Stimulated activated CD4-positive, alpha-beta T cell treated with anti-CD3 and anti-CD28 coated beads, Interleukin-1b, Interleukin-23, amount 100 ng/mL, for 1 hour (primary cell): ENCODE measurements at places on chromosomes 4 and X.

GRCh38 chrX:15946783-15947580, 92.4 kb upstream of the AP1S2 start:
- DNase-seq = no peak

GRCh38 chr4:90757534-90758060, 630.4 kb downstream of the CCSER1 start:
- no peak for DNase-seq

- DNase-seq = no peak
Observed at GRCh38 chr4:7165874-7166201, 26.5 kb upstream of the SORCS2 start.

- no peak for DNase-seq
Observed at GRCh38 chr4:107125496-107125895, 89.4 kb upstream of the DKK2 start.

DNA sequence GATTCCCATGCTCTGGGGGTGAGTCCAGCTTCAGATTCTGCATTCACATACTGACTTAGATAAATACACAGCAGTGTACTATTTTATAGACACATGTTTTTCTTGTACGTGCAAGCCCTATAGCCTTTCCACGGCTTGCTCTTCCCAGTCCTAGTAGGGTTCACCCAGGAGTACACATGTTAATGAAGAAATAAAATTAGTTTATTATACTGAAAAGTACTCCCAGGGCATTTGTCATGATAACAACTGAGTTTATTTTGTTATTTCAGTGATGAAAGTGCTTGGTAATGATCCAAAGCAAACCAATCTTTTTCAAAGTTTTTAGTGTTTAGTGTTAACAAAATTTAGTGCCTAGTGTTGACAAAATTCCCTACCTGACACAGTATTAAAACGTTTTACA, 21.3 kb downstream of the MAPK10 start:
- DNase-seq = no peak

- DNase-seq = no peak
Observed at GRCh38 chrX:23783589-23784469, 856 bp downstream of the SAT1 start.

DNA sequence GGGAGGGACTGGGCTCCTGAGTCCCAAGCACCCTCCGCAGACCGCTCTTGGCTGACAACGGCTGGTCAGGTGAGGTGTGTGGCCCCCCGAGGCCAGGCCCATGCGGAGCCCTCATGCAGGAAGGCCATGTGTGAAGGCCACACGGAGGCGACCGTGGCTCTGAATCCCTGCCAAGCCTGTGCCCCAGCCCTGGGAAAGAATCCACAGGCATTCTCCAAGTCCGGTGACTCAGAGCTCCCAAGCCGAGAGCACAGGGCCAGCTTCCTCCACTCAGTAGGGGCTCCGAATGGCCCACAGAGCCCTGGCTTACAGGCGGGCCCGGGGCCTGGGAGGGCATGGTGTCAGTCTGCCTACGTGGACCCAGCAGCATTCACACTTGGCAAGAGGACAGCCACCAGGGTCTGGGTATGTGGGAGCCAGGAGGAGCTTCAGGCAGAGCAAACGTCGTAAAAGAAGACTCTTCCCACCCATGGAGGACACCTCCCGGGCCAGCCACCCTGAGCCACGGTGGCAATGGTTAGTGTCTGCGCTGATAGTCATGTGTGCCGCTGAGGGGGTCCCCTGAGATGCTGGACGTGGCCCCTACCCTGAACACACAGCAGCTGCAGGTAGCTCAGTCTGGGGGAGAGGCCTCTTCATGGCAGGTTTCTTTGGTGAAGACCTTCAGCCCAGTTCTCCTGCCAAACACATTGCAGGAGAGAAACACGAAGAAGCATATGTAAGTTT, 105.7 kb downstream of the PSAPL1 start:
- DNase-seq = no peak

- no peak for DNase-seq
Observed at GRCh38 chr4:114040319-114041116, 61.1 kb upstream of the ARSJ start.

DNA sequence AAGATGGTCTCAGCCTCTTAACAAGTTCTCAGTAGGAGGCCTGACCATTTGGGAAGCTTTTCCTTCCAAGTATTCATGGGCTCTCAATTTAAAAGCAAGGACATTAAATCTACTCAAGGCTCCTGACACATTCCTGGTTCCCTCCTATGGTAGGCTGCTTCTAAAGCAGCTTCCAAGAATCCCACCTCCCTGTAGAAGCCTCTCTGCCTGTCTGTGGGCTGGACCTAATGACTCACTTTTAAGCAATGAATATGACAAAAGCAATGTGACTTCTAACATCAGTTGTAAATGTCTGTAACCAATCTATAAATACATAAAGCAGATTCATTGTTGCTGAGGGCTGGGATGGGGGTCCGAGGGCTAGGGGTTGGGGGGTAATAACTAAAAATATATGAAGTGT, 99.5 kb upstream of the FAM9B start:
- no peak for DNase-seq

- DNase-seq = no peak
Observed at GRCh38 chrX:72576141-72576894, 3.7 kb upstream of the HDAC8 start.

DNA sequence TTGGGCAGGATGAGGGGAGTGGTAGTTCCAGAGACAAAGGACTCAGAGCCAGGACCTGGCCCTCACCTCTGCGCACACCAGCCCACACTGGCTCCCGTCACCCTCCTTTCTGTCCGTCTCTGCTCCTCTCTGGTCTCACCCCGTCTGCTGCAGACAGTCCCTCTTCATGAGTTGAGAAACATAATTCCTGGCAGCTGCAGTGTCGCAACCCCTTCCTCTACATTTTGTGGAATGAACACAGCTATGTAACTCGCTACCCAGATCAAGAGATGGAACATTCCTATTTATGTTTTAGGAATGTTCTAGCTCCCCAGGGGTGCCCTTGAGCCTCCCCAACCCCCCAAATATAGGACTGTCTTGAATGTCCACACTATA, 59.3 kb downstream of the SHROOM2 start:
- no peak for DNase-seq

DNA sequence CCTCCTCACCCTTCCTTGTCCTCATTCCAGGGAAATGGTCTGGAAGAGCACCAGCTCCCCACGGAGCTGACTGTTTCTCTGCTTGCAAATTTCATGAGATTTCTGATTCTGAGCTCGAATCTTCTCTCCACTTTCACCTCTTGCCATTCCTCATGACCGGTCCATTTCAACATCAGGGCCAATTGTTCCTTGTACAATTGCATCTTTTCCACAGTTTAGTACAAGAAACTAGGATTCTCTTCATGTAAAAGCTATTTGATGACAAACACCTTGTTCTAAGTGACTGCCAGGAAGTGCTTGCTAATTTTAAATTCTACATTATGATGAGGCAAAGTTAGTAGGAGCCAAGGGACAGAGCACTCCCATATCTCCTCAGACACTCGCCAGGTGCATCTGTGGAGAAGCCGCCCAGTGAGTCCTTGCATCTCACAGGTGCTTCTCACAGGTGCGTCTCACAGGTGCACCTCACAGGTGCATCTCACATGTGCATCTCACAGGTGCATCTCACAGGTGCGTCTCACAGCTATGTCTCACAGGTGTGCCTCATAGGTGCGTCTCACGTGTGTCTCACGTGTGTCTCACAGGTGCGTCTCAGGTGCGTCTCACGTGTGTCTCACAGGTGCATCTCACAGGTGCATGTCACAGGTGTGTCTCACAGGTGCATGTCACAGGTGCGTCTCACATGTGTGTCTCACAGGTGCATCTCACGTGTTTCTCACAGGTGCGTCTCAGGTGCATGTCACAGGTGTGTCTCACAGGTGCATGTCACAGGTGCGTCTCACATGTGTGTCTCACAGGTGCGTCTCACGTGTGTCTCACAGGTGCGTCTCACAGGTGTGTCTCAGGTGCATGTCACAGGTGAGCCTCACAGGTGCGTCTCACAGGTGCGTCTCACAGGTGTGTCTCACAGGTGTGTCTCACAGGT, 3.0 kb upstream of the PDE6B start:
- no peak for DNase-seq

- no peak for DNase-seq
Observed at GRCh38 chrX:103783971-103784370, 7.3 kb downstream of the PLP1 start.

GRCh38 chr4:86359944-86360478, at the start of gene MAPK10:
TSS of gene MAPK10 (minus strand) at chr4:86360053.
- DNase-seq = no peak

DNA sequence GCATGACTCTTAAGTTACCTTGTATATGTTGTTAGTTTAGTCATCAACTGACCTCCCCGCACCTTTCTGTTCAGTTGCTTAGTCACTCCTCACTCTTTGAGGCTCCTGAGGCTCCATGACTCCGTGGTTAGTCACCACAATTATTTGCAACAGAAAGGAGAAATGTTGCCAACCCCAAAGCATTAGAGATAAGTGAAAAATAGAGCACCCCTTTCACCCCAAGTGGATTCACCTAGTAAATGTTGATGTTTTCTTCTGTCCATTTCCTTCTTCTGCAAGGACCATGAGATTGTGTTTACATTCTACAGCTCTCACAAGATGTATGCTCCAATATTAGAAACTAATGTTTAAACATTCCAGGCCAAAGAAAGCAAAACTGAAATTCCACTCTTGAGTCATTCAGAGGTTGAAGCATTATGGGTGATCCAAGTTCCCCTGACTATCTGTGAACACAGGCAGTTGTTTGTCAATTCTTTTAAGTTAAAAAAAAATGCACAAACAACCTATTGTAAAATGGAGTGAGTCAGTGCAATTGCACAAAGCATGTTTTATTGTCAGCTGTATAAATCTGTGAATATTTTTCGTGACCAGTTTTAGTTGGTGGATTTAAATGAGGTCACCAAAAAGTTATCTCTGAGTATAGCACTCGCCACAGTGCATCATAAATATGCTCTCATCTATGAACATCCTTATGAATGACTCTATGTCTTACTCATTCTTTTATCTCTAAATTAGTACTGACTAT, 552.4 kb upstream of the MAGEB2 start:
- no peak for DNase-seq

DNA sequence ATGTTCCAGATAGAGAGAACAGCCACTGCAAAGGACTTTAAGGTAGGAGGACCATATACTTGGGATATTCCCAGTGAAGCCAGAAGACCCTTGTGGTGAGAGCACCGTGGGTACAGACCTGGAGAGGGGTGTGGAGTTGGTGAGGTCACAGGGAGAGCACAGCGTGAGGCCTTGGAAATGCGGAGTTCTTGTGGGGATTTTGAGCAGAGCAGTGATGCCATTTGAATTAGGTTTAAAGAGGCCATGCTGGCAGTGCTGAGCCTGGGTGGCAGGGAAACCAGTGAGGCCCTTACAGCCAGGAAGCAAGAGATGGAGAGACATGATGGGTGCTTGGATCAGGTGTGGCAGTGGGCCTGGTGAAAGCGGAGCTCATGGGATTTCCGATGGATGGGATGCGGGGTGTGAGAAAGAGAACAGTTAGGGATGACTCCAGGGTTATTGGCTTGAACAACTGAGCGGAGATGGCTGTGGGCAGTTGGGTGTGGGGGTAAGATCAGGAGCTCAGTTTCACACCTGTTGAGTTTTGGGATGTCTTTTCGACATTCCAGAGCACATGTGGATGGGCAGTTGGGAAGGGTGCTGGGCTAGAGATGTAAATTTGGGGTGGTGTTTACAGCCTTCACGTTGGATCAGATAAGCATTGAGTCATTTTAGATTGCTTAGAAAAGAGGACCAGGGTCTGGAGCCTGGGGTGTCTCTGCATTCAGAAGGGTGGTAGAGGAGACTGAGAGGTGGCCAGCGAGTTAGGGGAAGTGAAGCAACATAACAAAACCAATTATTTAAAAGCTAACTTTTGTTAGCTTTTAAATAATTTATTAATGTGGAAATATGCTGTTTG, 68.9 kb downstream of the TMEM131L start:
- DNase-seq = no peak

- no peak for DNase-seq
Observed at GRCh38 chr4:99383833-99384392, 31.4 kb upstream of the ADH1C start.

DNA sequence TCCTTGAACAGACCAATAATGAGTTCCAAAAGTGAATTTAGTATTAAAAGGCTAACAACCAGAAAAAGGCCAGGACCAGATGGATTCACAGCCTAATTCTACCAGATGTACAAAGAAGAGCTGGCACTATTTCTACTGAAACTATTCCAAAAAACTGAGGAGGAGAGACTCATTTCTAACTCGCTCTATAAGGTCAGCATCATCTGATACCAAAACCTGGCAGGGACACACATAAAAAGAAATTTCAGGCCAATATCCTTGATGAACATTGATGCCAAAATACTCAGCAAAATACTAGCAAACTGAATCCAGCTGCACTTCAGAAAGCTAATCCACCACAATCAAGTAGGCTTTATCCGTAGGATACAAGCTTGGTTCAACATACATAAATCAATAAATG, 35.8 kb upstream of the USP46 start:
- DNase-seq = no peak

DNA sequence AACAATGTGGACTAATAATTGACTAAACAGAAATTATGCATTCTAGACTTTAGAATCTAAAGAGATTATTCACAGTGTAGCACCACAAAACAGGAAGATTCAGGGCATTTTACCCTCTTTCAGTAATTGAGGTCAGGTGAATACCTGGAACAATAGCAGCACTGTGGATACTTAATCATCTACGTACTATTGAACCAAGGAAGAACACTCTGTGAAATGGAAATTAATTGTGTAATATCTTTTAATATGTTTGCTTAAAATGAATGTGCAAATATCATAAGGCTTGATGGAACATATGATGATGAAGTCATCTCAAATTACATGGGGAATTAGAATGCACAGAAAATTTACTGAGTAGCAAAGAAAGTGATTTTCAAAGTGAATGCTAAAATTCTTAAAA, 68.5 kb upstream of the MAP9 start:
- DNase-seq = no peak

DNA sequence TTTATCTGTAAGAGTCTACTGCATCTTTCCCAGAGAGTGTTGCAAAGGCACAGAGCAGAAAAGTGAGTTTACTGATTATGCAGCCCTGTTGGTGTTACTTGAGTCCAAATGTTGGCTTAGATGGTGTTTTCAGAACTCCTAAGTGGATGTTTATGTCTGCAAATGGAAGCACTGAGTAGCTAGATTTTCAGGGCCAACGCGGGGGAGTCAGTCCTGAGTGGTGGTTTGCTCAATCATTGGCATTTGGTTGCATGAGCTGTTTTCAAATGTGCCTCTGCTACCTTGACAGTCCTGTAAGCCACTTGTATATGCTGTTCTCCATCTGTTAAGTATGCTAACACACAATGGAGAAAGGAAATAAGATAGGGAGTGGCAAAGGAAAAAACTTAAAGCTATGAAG, 45.4 kb downstream of the MAMLD1 start:
- no peak for DNase-seq

DNA sequence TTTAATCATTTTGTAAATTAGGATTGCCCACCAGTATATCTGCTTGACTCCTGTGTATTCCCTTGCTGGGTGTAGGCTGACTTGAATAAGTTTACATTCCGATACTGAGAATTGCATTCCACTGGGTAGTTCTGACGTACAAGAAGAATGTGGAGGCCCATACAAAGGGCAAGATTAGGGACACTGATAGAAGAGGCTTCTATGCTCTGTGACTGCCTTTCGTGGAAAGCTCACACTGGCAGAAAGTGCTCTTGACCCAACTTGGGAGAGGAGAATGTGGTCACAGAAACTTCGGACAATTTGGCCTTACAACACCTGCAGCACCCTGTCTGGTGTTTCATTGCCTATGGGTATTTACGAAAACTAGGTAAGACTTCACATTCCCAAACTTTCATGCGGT, 126.3 kb downstream of the RAPGEF2 start:
- DNase-seq = no peak

GRCh38 chrX:110006821-110007375, 4.0 kb downstream of the TMEM164 start:
- no peak for DNase-seq

GRCh38 chr4:78659264-78659663, 107.7 kb downstream of the ANXA3 start:
- DNase-seq = no peak
